Kidney epithelial cell (primary cell): ENCODE measurements at places on chromosomes 3 and 15.

GRCh38 chr3:138081371-138082084 lies 33.9 kb downstream of the DZIP1L start:
- no peak for DNase-seq

DNA sequence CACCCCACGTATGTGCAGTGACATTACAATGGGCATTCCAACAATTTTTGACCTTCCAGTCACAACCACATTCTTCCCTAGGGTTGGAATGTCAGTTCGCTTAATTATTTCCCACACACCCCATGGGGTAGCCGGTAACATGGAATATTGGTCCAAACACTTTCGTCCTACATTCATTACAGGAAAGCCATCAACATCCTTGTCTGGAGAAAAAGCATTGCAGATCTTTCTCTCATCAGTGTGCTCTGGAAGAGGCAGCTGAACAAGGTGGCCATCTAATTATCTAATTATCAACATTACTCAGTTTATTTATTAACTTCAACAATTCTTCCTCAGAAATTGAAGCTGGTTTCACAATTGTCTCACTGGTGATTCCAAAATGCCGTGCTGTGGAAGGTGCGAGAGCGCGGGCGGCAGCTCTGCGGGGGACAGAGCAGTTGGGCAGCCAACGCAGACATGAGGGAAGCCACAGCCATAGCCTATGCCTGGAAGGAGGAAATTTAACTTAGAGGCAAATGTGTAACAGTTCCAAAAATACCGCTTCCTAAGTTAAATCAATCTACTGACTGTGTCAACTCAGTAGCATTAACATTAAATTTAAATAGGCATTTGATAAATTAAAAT lies 1158.9 kb upstream of the EPHA6 start:
- DNase-seq, result no peak

DNA sequence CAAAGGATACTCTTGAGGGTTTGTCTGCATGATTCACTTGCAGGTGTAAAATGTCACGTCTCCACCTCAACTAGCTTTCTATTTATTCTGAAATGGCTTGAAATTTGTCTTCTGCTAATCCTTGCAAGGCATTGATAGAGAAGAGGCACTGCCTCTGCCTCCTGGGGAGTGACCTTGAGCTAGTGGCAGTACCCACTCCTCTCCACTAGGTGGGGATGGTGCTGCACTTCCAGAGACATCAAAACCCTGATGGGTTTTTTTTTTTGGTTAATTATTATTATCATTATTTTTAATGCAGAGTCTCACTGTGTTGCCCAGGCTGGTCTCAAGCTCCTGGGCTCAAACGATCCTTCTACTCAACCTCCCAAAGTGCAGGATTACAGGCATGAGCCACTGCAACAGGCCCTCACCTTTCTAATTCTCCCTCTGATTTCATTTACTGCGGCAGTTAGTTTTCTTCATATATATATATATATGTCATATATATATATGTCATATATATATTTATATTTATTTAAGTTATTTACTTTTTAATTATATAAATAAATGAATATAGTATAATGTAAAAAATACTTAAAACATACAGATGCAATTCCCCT lies 117.6 kb upstream of the EIF1B start:
- DNase-seq, result no peak

GRCh38 chr15:60004009-60004845 lies at the start of gene FOXB1:
Gene FOXB1, plus strand, starts transcription at chr15:60004311. Its CDS starts 653 bp downstream, at chr15:60004964.
- no peak for DNase-seq

DNA sequence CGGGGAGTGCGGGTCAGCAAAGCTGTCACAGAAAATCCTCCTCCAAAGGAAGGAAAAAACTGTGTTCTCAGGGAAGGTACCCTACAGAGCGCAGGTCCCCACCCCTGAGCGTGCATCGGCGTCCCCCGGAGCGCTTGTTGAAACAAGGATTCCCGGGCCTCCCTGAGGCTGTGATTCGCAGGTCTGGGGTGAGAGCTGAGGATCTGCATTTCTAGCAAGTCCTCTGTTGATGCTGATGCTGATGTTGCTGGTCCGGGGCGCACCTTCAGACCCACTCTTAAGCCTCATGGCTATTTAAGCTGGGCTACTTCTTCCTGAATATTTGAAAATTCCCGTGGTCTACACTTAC lies 226.2 kb upstream of the IGF1R start:
- no peak for DNase-seq

- DNase-seq, result no peak
Observed at GRCh38 chr3:78629544-78629943, 1138.3 kb downstream of the ROBO1 start.

GRCh38 chr3:54299169-54299935 lies 177.0 kb downstream of the CACNA2D3 start:
- no peak for DNase-seq

DNA sequence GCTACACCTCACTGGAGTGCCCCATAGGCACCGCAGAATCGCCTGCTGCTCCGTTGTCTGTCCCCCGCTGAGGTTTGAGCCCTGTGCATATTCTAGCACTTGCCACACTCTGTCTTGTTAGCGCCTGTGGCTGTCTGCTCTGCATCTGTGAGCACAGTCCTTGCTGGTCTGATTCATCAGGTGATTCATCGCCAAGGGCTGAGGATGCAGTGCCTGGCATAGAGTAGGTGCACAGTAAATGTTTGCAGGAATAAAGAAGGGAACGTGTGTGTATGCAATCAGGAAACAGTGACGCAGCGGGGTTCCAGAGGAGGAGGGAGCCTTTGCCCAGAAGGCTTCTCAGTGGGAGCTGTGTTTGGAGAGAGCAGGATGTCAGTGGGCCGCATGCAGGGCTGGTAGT lies 124.0 kb upstream of the PLXNA1 start:
- DNase-seq, result peak; percentile 90

DNA sequence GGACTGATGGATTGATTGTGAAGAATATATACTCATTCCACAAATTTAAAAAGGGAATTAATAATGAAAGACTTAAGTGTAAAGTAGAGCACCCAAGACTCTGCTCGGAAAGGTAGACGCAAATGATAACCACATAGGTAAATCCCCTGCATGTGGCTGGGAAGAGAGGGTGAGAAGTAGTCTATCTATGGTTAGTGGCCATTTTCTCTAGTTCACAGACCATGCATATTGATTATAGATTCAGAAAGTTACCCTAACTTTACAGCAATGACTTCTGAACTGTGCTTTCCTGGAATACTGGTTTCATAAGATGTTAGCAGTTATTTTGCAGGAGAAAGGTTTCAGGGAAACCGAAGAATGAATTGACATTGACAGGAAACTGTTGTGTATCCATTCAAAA lies 51.7 kb downstream of the CASR start:
- DNase-seq, result no peak

GRCh38 chr3:97927704-97928103 lies 44.5 kb downstream of the RIOX2 start:
- DNase-seq, result no peak

GRCh38 chr3:135240426-135240825 lies 445.4 kb downstream of the EPHB1 start:
- no peak for DNase-seq

- no peak for DNase-seq
Observed at GRCh38 chr15:70936326-70936725, 43.7 kb downstream of the LRRC49 start.

DNA sequence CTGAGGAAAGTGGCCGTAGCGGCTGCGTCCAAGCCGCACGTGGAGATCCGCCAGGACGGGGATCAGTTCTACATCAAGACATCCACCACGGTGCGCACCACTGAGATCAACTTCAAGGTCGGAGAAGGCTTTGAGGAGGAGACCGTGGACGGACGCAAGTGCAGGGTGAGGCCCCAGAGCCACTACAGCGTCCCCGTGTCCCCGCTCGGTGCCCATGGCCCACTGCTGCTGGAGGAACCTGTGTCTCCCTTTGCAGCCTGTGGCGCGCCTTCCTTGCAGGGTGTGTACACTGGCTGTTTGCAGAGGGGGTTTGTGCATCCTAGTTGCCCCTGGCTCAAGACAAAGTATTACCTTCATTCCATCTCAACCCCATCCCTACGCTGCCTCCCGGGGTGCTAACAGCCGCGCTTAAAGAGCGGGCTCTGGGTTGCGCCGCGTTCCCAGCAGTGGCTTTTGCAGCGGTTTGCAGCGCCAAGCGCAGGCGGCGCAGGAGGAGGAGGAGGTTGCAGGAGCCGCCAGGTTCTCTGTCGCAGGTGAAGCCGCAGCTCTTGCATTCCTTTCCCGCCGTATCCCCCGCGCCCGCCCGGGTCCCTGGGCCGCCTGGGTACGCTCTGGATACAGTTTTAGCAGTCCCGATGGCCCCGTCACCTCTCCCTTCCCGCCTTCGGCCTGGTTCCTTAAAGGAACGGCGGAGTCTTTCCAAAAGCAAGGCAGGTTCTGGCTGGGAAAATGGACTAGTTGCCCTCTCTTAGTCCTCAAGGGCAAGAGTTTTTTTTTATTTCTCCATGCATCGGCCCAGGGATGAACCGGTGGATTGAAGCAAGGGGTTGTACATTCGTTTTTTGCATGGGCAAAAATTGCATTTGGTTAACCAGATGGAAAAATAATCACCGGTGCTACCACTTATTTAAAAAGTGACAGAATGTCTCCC lies 1.2 kb downstream of the CRABP1 start:
- no peak for DNase-seq

GRCh38 chr15:78739206-78739605 lies 72.1 kb downstream of the ADAMTS7 start:
- no peak for DNase-seq

DNA sequence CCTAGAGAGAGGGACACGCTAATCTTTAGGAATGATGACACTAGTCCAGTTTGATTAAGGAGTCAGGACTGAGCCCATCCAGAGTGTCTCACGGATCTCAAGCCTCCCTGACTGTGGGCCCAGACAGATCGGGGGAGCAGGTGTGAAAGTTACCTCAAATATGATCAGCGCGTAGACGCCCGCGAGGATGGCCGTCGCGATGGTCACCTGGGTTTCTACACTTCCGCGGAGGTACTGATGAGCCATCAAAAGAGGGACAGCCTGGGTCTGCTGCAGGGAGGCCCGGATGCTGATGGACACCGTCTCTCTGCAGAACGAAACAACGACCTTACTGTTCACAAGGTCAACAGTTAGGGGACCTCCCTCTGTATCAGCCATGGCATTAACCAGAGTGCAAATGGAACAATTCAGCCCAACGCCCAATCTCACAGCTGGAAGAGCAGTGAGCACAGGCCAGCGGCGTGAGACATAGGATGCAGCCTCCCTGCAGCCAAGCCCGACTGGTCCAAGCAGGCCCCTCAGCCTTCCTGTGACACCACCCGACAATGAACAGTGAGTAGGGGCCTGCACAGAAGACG lies 84.4 kb downstream of the OCA2 start:
- DNase-seq, result no peak

DNA sequence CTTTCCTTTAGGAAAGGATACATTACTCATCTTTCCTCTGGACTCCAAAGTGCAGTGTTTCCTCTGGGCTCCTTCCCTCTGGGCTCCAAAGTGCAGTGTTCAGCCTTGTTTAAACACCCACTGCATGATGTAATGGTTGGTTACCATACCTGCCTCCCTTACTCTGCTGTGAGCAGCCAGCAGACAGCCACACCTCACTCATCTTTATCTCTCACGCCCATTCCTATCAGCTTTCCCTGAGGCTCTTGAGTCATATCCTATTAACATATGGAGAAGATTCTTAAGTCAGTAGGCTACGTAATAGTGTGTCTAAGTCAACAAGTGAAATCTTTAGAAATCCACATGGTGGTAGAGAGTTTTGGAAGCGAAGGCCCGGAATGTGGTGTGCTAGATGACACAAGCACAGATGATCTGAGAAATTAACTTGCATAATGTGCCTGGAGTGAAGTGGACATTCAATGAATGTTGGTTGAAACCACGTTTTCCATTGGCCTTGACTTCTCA lies 97.2 kb upstream of the CTNNB1 start:
- DNase-seq, result no peak

GRCh38 chr3:20145874-20146273 lies 40.1 kb downstream of the SGO1 start:
- DNase-seq, result no peak

GRCh38 chr3:189490337-189490736 lies 140.9 kb upstream of the TP63 start:
- no peak for DNase-seq

DNA sequence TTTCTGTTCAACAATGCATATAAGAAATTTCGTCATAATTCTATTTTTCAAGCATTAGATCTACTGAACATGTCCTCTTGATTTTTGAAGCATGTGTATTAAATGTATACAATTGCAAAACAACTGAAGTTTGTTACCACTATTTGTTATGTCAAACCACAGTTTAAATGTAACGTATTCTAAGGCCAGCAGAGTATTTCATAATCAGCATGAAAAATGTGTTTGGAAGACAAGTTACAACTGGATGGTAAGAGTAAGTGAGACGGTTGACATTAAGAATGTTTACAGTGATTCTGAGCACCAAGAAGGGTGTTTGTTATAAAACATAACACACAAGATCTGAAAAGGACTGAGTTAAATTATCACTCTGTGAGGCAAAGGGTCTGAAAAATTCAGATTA lies 738.4 kb downstream of the PLOD2 start:
- no peak for DNase-seq

DNA sequence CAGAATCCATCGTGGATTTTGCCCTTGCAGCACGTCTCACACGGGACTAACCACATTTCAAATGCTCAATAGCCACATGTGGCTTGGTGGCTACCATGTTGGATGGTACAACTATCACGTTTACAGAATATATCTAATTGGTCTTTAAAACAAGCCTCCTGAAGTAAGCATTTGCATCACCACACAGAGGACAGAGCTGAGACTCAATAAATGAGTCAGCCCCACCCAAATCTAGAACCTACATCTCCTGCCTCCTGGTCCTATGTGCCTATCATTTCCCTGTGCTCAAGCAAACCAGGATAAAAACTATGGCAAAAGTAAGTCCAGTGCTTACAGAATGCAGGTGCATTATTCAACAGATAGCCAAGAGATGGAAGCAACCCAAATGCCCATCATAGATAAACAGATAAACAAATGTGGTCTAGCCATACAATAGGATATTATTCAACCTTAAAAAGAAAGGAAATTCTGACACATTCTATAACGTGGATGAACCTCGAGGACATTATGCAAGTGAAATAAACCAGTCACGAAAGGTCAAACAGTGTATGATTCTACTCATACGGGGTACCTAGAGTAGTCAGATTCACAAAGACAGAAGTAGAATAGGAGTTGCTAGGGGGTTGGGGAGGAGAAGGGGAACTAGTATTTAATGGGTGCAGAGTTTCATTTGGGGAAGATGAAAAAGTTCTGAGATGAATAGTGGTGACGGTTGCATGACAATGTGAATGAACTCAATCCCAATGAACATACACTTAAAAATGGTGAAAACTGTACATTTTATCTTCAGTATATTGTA lies 43.9 kb downstream of the SRGAP3 start:
- DNase-seq, result no peak

GRCh38 chr3:171354049-171354705 lies 106.0 kb downstream of the TNIK start:
- no peak for DNase-seq

DNA sequence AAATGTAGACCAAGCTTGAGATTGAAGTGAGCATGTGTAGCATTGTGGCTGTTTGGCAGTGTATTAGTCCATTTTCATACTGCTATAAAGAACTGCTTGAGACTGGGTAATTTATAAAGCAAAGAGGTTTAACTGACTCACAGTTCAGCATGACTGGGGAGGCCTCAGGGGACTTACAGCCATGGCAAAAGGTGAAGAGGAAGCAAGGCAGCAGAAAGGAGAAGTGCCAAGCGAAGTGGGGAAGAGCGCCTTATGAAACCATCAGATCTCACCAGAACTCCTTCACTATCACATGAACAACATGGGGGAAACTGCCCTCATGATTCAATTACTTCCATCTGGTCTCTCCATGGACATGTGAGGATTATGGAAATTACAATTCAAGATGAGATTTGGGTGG lies 8.6 kb upstream of the CERS3 start:
- DNase-seq, result no peak
